ENCODE measurements at places on chromosomes 12 and 14.

GRCh38 chr12:109291521-109292341, 17.4 kb downstream of the FOXN4 start:
- DNase-seq: peak; percentile 74
- no peaks in the 10 kb centered on the region for H3K36me3 ChIP-seq
- peak overlapping the region; percentile 62 for H3K4me3 ChIP-seq
- H3K27me3 ChIP-seq: peaks cover 14% of the 10 kb centered on the region
- peak overlapping the region; percentile 67 for H3K27ac ChIP-seq
- H3K4me1 ChIP-seq: peaks cover 13% of the 10 kb centered on the region

- peak overlapping the region; percentile 96 for H3K27ac ChIP-seq
- H3K4me3 ChIP-seq: peak overlapping the region; percentile 78
- H3K4me1 ChIP-seq: peaks cover 55% of the 10 kb centered on the region
- peaks cover 60% of the 10 kb centered on the region for H3K27me3 ChIP-seq
- no peaks in the 10 kb centered on the region for H3K36me3 ChIP-seq
Observed at GRCh38 chr12:114685869-114686268, 1.9 kb upstream of the TBX3 start.

DNA sequence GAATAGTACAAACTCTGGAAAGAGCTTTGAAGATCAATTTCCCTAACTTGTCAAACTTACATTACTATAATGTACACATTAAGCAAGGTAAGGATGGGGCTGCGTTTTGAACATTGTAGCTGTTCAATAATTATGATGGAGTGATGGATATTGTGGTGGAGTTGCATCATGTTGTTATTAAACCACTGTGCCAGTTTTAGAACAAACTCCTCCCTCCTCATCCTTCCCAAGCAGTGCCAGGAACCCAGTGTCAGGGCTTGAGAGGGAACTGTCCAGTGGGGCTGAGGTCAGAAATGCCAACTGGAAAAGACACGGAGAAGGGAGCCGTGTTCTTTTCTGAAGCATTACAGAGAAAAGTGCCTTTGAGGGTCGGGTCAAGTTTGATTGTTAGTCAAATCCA, 31.9 kb upstream of the PAPOLA start:
- no peak for DNase-seq
- H3K27me3 ChIP-seq: peaks cover 4% of the 10 kb centered on the region
- H3K4me1 ChIP-seq: no peaks in the 10 kb centered on the region
- H3K4me3 ChIP-seq: no peak overlapping the region
- no peaks in the 10 kb centered on the region for H3K36me3 ChIP-seq

- peaks cover 5% of the 10 kb centered on the region for H3K36me3 ChIP-seq
- no peak for DNase-seq
- H3K4me1 ChIP-seq: peaks cover 69% of the 10 kb centered on the region
- H3K27ac ChIP-seq: no peak overlapping the region
Observed at GRCh38 chr12:53563452-53564028, 56.3 kb upstream of the NPFF start.

GRCh38 chr14:51818748-51819380, 41.5 kb upstream of the GNG2 start:
- DNase-seq: no peak
- no peak overlapping the region for H3K27ac ChIP-seq
- no peaks in the 10 kb centered on the region for H3K27me3 ChIP-seq
- no peak overlapping the region for H3K4me3 ChIP-seq
- H3K4me1 ChIP-seq: no peaks in the 10 kb centered on the region

- DNase-seq: no peak
- no peak overlapping the region for H3K27ac ChIP-seq
- no peaks in the 10 kb centered on the region for H3K36me3 ChIP-seq
Observed at GRCh38 chr12:72747111-72747849, 475.1 kb downstream of the TRHDE start.

GRCh38 chr14:37695866-37696265, 100.4 kb downstream of the TTC6 start:
- no peaks in the 10 kb centered on the region for H3K27me3 ChIP-seq
- no peak for DNase-seq
- no peaks in the 10 kb centered on the region for H3K36me3 ChIP-seq
- H3K4me1 ChIP-seq: no peaks in the 10 kb centered on the region
- H3K4me3 ChIP-seq: no peak overlapping the region

GRCh38 chr12:112855375-112855774, 51.4 kb upstream of the OAS1 start:
- DNase-seq: no peak
- no peak overlapping the region for H3K4me3 ChIP-seq
- H3K27me3 ChIP-seq: peaks cover 98% of the 10 kb centered on the region
- no peak overlapping the region for H3K27ac ChIP-seq
- no peaks in the 10 kb centered on the region for H3K36me3 ChIP-seq

DNA sequence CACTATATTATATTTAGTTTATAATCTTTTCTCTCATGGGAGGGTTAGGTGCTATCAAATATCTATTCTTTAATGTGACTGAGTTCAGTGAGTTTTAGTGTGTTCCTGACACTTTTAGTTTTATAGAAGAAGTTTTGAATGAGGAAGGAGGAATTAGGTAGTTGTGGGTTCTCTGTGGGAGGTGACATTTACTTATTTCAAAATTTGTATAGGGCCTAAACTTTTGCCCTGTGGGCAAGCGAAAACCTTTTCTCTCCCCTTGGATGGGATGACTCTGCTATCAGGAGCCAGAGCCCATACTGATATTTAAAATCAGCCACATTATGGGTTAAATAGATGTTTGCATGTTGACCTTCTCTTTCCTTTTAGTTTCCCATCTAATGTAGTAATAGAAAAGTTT, 43.6 kb downstream of the SPATS2 start:
- H3K4me1 ChIP-seq: no peaks in the 10 kb centered on the region
- DNase-seq: no peak
- H3K36me3 ChIP-seq: peaks cover 4% of the 10 kb centered on the region
- no peak overlapping the region for H3K4me3 ChIP-seq
- no peaks in the 10 kb centered on the region for H3K27me3 ChIP-seq

DNA sequence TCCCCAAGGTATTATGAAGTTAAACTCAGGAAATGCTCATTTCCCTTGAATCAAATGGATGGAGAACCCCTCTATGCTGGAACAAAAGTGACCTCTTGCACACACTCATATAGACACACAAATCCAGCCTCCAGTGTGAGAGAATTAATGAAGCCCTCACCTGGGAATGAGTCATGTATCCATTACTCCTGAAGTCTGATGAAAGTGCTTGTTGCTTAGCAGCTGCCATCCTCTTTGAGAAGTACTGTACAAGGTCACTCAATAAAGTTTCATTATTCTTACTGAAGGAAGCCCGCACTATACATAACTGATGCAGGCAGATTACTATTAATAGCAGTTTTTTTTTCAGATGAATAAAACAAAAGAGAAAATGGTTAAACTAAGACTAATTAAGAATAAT, 102.3 kb downstream of the RERG start:
- H3K36me3 ChIP-seq: no peaks in the 10 kb centered on the region
- no peak overlapping the region for H3K4me3 ChIP-seq
- H3K27me3 ChIP-seq: no peaks in the 10 kb centered on the region
- no peak overlapping the region for H3K27ac ChIP-seq
- no peaks in the 10 kb centered on the region for H3K4me1 ChIP-seq
- no peak for DNase-seq

- H3K27me3 ChIP-seq: no peaks in the 10 kb centered on the region
- no peak for DNase-seq
- H3K27ac ChIP-seq: peak overlapping the region; percentile 50
- H3K4me1 ChIP-seq: peaks cover 53% of the 10 kb centered on the region
Observed at GRCh38 chr14:89351516-89352404, 65.3 kb downstream of the FOXN3 start.

Data from left ventricle myocardium inferior (tissue), 1 donor.